Activated CD4-positive, alpha-beta T cell treated with anti-CD3 and anti-CD28 coated beads, Interleukin-2, amount 10 ng/mL, durations not matched to agents 7 days and 5 days (primary cell): ENCODE measurements at places on chromosomes 7 and 10.

- no peak for DNase-seq
These were observed 491.8 kb upstream of the FOXK1 start for GRCh38 chr7:4190010-4190981.

DNA sequence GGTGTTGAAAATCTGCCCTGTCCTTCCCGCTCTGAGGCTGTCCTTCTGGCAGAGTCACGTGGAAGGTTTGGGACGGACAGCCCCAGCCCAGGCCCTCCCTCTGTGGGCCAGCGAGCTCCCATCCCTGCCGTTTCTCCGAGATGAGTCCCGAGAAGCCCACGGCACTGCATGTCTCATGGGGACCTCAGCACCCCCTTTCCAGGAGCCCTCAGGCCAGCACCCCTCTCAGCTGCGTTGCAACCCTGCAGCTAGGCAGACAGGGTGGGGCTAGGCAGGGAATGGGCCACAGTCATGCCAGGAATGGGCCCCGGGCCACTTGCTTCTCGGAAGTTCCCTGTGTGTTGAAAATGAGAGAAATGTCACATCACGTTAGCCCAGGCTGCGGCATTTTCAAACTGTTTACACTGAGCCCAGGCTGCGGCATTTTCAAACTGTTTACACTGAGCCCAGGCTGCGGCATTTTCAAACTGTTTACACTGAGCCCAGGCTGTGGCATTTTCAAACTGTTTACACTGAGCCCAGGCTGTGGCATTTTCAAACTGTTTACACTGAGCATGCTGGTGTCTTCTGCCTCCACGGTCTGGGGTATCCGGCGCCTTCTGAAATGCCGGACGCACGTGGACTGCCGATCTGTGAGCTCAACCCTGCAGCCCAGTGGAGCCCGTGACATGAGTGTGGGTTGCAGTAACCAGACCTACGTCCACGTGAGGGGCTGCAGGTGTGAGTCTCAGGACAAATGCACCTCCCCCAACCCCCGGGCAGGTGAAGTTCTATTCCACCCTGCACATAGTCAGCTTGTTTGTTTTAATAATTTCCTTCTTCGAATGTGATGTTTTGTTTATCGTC is 42.6 kb downstream of the FAM20C start:
- no peak for DNase-seq

- DNase-seq = no peak
These were observed 152.3 kb upstream of the STEAP4 start for GRCh38 chr7:88458946-88459345.

DNA sequence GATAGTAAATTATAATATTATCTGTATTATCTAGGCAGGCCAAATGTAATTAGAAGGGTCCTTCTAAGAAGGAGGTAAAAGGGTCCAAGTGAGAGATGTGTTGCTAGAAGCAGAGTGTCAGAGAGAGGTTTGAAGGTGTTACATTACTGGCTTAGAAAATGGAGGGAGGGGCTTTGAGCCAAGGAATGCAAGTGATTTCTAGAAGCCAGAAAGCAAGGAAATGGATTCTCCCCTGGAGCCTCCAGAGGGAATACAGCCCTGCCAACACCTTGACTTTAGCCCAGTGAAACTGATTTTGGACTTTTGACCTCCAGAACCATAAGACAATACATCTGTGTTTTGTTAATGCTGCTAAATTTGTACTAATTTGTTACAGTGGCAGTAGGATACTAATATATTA is 97.9 kb upstream of the IL6 start:
- no peak for DNase-seq

DNA sequence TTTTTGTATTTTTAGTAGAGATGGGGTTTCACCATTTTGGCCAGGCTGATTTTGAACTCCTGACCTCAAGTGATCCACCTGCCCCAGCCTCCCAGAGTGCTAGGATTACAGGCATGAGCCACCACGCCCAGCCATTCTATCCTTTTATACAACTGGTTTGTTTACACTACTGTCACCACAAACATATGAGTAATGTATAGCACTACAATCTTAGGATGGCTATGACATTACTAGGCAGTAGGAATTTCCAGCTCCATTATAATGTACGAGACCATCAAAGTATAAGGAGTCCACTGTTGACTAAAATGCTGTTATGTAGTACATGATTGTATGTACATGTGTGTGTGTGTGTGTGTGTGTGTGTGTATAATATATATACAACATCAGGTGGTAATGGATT is 1126.1 kb upstream of the LRRN3 start:
- no peak for DNase-seq

GRCh38 chr10:77004917-77005564 is 632.6 kb downstream of the KCNMA1 start:
- no peak for DNase-seq

DNA sequence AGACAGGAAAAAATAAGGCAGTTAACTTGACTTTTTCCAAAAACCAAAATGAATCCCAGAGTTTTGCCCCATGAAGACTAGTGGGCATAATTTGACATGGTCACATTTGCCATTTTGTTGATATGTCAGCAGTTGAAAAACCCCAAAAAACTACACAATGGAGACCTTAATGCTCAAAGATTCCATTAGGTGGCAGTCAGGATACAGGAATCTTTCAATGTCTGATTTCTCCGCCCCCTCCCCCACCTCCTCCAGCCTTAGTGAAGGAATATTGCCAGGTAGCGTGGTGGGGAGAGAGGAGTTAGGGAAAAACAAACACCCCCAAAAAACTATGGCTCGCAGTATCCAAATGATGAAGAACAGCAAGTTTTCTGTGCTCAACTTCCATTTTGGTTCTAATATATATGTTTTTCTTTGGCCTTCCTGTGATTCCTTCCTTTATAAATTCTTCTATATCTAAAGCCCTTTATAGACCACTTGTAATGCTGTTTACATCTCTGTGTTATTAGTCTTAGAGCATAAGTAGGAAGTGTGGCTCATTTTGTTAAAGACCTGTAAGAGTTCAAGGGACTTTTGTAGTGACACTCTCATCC is 6.7 kb upstream of the SMNDC1 start:
- DNase-seq = peak; percentile 44

DNA sequence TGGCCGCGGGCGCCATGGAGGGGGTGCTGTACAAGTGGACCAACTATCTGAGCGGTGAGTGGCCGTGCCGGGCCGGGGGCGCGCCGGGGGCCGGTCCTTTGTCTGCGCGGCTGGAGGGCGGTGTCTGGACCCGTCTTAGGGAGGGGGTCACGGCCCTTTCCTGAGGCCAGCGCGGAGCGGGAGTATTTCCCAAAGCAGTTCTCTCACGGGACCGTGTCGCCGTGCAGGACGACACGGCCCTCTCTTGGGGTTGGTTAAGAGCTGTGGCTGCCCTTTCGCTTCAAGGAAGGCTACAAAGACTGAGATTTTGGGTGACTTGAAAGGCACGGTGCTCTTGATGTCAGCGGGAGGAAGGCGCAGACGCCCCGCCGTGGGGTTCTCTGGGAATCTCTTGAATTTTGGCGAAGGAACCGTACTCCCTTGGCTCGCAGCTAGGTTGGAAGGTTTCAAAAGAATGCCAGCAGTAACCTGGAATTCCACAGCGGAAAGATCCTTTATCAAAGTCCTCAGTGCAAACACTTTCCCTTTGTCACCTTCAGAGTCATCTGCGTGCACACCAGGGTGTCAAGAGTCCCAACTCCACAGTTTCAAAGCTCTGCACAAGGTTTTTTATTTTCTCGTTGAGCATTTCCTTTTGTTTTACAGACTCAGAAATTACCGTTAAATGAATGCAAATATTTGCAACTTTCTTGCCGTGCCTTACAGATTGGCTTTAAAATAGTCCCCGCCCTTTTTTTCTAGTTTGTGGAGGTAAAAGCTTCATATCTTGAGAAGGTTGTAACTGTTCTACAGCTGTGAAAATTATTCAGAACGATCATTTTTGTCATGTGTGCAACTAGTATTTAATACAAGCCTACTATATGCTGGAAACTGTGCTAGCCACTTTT is 780 bp downstream of the PLEKHA8 start:
- peak; percentile 24 for DNase-seq
